CD4-positive, alpha-beta T cell treated with Interleukin-4 for 4 hours (primary cell): ENCODE measurements at places on chromosomes 6 and 20.

GRCh38 chr20:11219192-11219591, 545.4 kb upstream of the JAG1 start:
- DNase-seq, result no peak

DNA sequence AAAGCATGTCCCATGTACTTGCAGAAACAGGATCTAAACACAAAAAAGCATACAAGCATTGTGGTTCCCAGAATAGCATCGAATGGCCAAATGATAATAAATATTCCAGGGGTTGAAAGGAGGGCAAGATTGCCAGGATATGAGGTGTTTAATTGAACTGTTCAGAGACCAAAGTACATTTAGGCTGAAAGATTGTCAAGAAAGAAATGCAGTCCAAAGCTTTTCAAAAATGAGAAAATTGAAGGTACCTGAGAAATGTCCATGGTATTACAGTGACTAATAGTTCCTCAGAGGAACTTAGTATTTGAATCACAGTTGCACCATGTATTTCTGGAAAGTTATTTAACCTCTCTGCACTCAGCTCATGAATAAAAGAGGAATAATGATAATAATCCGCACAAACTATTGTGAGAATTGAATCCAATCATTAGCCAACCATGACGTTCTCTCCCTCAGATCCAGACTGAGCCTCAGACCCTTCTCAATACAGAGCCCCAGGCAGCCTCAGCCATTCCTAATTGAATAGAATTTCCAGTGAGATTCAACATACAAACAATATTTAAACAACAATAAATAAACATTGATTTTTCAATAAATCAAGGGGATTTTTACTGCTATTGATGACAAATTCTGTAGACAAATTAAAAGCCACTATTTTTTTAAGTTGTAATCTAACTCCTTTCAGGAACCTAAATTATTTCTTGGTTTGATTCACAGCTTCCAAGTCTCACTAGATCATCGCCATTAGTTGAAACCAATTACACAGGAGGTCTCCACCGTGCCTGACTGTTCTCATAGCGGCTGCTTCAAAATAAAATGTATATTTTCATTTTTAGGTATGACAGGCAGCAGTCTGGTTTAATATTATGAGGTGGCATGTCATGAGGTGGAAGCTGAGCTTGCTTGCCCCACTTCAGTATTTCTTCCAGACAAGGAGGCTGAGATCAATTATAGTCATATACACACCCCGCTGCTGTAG, 144.3 kb upstream of the TENT5A start:
- DNase-seq, result no peak

- no peak for DNase-seq
Observed at GRCh38 chr6:132590362-132590761, 821 bp upstream of the TAAR5 start.

DNA sequence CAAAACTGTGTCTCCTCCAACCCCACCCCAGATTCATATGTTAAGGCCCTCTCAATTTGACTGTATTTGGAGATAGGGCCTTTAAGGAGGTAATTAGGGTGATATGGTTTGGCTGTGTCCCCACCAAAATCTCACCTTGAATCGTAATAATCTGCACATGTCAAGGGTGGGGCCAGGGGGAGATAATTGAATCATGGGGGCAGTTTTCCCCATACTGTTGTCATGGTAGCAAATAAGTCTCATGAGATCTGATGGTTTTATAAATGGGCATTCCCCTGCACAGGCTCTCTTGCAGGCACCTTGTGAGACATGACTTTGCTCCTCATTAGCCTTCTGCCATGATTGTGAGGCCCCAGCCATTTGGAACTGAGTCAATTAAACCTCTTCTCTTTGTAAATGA, 46.6 kb upstream of the TOX2 start:
- no peak for DNase-seq

DNA sequence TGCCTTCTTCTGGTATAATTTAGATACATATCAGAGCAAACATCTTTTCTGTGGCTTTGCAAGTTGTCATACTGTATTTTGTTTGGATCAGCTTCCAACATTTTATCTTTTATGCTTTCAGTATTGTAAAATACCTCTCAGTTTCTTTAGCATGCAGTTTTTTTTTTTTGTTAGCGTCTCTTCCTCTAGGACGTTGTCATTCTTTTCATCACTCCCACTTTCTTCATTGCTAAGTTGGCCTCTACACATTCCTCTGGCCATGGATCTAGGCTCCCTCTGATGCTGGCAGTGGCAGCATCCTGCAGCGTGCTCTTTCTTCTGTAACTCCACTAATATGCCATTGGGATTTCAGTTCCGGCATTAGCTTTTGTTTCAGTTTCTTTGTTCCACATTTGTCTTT, 21.7 kb downstream of the RPRD1B start:
- DNase-seq, result no peak

DNA sequence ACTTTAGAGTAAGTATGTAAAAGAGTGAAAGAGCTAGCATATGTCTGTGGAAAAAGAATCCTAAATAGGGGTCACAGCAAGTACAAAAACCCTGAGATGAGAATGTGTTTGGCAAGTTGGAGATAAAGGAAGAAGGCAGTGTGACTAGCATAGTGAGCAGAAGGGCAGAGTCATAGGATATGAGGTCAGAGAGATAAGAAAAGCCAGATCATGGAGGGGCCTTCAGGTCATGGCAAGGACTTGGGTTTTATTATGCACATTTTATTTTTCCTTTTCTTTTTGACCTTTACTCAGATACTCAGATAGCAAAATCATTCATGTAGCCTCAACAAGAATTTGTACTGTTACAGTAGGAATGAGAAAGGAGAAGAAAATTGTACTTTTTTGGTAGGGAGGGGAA, 138.0 kb downstream of the GJA1 start:
- DNase-seq, result no peak

GRCh38 chr6:38634518-38634917, 5.2 kb downstream of the BTBD9 start:
- peak; percentile 23 for DNase-seq

GRCh38 chr6:52990342-52990741, 4.7 kb downstream of the GSTA4 start:
- DNase-seq, result no peak

GRCh38 chr20:31861385-31862156, 8.8 kb downstream of the DUSP15 start:
- peak; percentile 59 for DNase-seq

DNA sequence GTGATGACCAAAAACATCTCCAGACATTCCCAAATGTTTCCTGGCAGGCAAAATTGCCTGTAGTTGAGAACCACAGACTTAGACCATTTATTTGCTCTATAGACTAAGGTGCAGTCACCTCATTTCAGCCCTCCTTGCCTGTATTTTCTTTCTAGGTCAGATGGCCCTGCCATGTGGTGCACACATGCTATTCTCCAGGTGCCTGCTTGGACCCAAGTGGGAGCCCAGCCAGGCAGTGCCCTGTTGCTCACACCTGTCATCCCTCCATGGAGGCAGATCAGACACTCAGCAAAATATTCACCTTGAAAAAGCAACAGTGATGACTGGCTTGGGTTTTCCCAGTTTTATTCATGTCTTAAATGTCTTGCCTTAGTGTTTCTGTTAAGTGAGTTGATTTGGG, 311.4 kb downstream of the TFAP2C start:
- no peak for DNase-seq

DNA sequence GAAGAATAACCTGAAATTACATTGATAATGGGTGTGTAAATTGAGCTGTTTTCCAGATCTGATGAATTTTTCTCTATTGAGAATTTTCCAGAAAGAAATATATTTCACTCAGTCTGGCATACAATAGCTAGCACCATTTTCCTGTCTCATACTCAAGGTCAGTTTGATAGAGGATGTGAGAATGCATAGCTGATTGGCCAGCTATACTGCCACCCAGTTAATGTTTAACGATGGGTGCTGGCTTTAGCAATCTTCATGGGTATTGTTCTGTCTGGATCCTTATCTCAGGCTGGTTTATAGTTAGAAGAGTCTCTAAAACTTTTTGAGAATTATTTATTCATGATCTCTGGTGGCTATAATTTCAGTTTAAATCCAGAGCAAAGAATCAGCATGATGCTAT, 147.4 kb downstream of the HDGFL1 start:
- DNase-seq, result no peak

- DNase-seq, result no peak
Observed at GRCh38 chr6:46963626-46964025, 41.9 kb upstream of the ADGRF5 start.

DNA sequence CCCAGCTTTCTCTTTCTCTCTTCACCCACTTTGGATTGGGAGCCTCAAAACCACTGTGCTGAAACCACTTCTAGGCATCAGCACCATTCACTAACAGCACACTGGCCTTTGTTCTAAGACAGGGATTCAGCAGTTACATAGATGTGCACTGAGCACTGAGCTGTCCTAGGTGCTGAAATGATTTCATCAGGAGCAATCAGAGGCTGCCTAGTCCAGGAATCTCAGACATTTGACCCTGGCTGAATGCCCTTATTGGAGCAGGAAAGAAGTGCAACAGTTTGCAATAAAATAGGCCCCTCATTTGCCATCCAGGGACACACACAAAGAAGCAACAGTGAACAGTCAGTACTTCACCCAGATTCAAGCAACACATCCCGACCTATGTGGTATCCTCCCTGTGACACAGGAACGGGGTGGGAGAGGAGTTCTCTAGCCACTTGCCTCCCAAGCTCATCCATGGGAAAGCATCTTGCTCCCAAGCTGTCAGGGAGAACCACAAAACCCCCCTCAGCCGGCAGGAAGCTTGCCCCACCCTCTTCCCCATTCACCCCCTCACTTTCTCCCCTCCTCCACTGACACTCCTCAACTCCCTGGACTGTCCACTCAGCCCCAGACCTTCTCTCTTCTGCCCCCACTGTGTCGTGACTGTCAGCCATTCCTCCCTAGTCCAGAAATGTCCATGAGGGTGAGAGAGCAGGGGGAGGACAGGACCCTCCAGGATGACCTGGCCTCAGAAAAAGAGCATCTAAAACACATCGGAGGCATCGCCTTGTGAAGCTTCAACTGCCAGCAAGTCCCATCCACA, 304.4 kb downstream of the PREX1 start:
- no peak for DNase-seq

GRCh38 chr20:33784225-33784624, 26.9 kb upstream of the CHMP4B start:
- DNase-seq, result no peak

DNA sequence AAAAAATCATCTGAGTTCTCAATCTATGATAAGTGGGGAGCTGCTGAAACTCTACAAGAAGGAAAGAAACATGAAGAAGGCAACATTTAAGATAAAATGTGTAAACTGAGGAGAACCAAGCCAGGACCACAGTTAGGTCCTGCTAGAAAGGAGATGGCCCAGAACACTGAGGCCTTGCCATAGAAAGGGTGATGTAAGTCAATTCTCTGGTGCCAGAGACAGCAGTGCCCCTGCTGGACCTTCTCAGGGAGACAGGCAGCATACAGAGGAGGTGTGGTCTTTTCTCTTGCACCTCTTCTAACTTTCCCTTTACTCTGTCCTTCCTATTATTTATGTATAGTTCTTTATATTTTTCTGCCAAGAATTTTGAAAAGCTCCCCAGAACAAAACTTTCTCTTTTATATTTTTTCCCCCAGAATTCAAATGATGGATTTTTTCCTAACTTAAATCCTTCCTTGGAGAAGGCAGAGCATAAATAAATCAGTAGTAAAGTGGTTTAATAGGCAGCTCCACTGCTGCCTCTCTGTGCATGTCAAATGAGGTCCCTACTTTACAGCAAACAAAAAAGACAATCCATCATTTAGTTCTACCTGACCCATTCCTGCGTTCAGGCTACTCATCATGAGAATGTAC, 9.0 kb downstream of the UQCC2 start:
- DNase-seq, result peak; percentile 24

DNA sequence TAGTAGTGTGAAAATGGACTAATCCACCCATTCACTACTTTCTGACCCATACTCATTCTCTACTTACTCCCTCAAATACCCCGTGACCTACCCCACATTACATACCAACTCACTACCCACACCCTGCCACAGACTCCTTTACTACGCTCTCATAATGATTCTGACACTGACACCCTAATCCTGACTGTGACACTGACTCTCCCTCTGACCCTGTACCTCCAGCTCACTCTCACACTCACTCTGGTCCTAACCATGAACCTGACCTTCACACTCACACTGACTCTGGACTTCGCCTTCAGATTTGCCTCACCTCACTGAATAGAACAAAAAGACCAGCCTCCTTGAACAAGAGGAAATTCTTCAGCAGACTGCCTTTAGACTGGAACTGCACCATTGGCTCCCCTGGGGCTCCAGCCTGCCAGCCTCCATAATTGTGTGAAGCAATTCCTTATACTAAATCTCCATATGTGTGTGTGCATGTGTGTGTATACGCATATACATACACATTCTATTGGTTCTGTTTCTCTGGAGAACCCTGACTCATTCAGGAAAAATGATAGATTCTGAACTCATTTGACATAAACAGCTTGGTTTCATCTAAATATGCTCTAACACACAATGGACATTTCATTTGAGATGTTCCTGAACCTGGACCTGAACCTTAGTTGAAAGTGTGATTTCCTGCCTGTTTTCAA, 10.5 kb upstream of the ZNF343 start:
- no peak for DNase-seq

DNA sequence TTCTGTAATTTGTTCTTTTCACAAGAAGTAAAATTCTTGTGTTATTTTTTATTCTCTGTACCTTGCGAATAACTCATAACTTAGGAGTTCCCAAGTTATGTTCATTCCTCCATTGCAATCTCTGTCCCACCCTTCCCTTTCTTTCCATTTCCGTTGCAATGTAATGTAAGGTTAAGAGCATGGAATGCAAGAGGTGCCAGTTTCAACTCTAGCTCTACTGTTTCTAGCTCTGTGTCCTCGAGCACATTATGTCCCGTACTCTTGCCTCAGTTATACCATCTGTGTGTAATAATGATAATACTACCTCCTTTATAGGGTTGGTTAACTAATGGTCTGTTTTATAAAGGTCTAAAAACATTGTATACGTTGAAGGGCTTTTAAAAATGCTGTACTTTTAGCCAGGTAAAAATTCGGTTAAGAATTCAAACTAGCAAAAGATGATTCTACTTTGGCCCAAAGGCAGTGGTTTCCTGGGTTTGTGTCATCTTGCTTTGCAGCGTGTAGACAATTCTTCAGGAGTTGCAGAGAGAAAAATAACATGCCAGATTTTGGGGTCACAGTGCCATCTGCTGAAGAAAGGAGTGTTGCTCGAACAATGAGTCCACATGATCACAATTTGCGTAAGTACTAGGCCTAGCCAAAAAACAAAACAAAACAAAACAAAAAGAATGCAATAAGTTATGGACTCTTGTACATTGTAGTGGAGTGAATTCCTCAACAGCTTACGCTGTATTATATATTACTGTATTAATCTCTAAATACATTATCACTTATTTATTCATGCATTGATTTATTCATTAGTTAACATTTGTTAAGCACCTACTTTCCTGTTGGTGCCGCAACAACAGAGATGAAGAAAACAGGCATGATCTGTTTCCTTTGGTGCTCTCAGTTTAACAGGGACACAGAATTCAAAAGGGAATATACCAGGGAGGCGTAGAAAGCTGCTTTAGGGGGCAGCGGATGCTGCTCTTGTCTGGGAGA, 10.0 kb upstream of the PFDN4 start:
- DNase-seq, result no peak

- no peak for DNase-seq
Observed at GRCh38 chr6:163712566-163712961, 298.0 kb downstream of the QKI start.

- no peak for DNase-seq
Observed at GRCh38 chr20:58136149-58136484, 92.3 kb downstream of the ANKRD60 start.
